Hepatocyte (in vitro differentiated cells): ENCODE measurements at places on chromosomes 6 and 20. TPM values are rescaled to one million over a fixed set of nuclear protein-coding genes. Genes with fewer than 3 reads are reported as not detected.

Gene GTSF1L
- polyA plus RNA-seq: not detected in 2 replicates

Gene MICAL1
- 51.2 and 52.7 TPM in 2 replicates for polyA plus RNA-seq

Gene CALHM6
- polyA plus RNA-seq: 0.43 and 0.50 TPM in 2 replicates

Gene ARMC12
- polyA plus RNA-seq: 2.5 and 3.2 TPM in 2 replicates

Gene SLC17A1
- 2.2 and 4.0 TPM in 2 replicates for polyA plus RNA-seq

Gene MCM3
- polyA plus RNA-seq: 32.6 and 33.8 TPM in 2 replicates

Gene ZNF311
- 0.54 and 0.57 TPM in 2 replicates for polyA plus RNA-seq

Gene LAMA2
- 11.1 and 12.3 TPM in 2 replicates for polyA plus RNA-seq

Gene FKBP1C
- 0.30 and 0.47 TPM in 2 replicates for polyA plus RNA-seq

Gene IMPG1
- polyA plus RNA-seq: not detected in 2 replicates

Gene PSORS1C2
- polyA plus RNA-seq: not detected in 2 replicates

Gene SIGLEC1
- 0.11 and 0.62 TPM in 2 replicates for polyA plus RNA-seq

Gene RIPPLY2
- 0.91 TPM in 1 of 2 replicates, not detected in the other for polyA plus RNA-seq

Gene AGER
- polyA plus RNA-seq: 3.4 and 21.2 TPM in 2 replicates

Gene STMND1
- polyA plus RNA-seq: 0.39 TPM in 1 of 2 replicates, not detected in the other

Gene KCNK15
- polyA plus RNA-seq: 3.1 and 4.3 TPM in 2 replicates

Gene FAM162B
- 3.2 and 4.9 TPM in 2 replicates for polyA plus RNA-seq

Gene ALDH8A1
- 5.3 and 8.0 TPM in 2 replicates for polyA plus RNA-seq

Gene PPP1R14C
- polyA plus RNA-seq: 3.8 and 5.2 TPM in 2 replicates

Gene NTSR1
- 0.09 TPM in 1 of 2 replicates, not detected in the other for polyA plus RNA-seq

Gene TRAPPC3L
- polyA plus RNA-seq: 1.2 TPM in 1 of 2 replicates, not detected in the other

Gene BMP5
- 9.5 and 11.1 TPM in 2 replicates for polyA plus RNA-seq

Gene AHI1
- 21.5 and 29.1 TPM in 2 replicates for polyA plus RNA-seq

Gene EBF4
- 17.9 and 27.1 TPM in 2 replicates for polyA plus RNA-seq

Gene THBD
- 79.6 and 88.1 TPM in 2 replicates for polyA plus RNA-seq
